ENCODE measurements at places on chromosomes 16 and 17.

DNA sequence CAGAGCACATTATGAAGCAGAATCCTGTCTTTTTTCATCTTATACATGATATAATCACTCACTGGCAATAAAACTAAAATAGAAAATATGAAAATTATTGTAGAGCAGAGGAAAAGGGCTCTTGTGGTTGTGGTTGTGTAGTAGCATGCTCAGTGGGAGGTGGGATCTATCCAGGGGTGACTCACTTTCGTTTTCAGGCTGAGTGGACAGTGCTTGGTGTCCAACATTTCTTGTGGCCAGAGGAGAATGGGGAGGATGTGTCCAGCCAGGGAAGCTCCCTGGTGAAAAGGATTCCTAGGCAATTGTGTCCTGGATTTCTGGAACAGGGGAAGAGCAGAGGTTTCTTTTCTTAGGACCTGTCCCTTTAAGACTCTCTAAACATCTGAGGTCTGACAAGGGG lies 31.9 kb upstream of the CPHXL start:
- DNase-seq: no peak

DNA sequence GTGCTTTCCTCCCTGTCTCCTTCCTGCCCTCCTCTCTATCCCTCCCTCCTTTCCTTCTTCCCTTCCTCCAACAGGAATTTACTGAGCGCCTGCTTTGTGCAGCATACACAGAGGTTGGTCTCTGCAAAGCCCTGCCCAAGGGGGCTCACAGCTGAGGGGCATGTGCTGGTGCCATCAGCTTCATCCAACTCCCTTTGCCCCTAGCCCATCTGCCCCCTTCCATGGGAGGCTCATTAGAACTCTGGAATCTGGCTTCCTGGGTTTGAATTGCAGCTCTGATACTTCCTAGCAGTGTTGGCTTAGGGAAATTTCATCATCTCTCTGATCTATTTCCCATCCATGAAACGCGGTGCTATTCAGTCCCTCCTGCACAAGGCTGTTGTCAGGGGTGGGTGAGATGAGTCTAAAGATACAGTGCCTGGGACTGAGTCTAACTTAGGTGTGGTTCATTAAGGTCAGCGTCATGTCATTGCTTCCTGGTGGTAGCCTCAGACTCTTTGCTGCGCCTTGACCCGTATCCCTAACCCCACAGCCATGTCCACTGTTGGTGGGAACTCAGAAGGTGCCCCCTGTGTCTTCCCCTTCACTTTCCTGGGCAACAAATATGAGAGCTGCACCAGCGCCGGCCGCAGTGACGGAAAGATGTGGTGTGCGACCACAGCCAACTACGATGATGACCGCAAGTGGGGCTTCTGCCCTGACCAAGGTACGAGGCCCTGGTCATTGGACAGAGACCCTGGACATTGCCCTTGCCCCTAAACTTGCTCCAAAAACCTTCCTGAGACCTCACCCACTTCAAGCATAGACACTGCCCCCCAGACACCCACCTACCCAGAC lies 10.3 kb downstream of the MMP2 start:
- DNase-seq: no peak

GRCh38 chr16:84043486-84044117 lies 1.0 kb upstream of the SLC38A8 start:
- no peak for DNase-seq

GRCh38 chr17:48678141-48678971 lies 44.0 kb downstream of the PRAC1 start:
- DNase-seq: peak; percentile 44

- DNase-seq: no peak
Observed at GRCh38 chr16:894841-895240, 75.9 kb downstream of the LMF1 start.
